Suprapubic skin (tissue), 4 donors: ENCODE measurements at places on chromosomes 5 and 9. TPM values are rescaled to one million over a fixed set of nuclear protein-coding genes. Genes with fewer than 3 reads are reported as not detected.

The TLX3 gene
- total RNA-seq: not detected

DNA sequence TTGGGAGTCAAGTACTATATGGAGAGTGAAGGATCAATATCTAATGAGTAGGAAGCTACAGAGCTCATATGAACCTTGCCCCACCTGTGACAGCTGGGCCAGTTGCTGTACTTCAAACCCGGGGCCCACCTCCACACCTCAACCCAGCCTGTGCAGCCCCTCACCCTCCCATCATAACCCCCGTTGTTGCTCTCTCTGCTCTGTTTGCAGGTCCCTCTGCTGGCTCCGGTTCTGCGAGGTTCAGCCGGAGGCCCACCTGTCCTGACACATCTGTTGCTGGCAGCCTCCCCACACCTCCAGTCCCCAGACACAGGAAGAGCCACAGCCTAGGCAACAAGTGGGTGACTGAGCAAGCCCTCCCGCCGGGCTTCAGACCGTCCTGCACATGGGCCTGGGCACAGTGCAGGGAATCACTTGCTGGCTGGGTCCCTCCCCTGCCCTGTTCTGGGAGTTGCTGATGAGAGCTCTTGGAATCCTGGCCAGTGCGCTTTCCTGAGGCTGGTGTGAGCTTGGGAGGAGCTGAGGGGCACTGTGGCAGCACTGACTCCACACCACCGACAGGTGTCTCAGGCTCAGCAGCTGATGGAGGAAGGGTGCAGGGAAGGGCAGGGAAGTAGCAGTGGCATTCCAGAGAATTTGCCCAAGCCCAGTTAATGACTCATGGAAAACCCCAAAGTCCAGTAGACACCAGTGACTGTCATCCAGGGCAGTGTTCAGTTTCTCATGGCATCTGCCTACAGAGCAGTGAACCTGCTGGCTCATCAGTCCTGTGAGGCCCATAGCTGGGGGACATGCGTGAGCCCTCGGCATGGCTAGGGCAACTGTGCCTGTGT is 69.5 kb upstream of the GARNL3 start:
- no peak overlapping the region for H3K4me3 ChIP-seq
- peaks cover 25% of the 10 kb centered on the region for H3K4me1 ChIP-seq
- H3K36me3 ChIP-seq: no peaks in the 10 kb centered on the region
- DNase-seq: no peak
- no peak overlapping the region for H3K27ac ChIP-seq

DNA sequence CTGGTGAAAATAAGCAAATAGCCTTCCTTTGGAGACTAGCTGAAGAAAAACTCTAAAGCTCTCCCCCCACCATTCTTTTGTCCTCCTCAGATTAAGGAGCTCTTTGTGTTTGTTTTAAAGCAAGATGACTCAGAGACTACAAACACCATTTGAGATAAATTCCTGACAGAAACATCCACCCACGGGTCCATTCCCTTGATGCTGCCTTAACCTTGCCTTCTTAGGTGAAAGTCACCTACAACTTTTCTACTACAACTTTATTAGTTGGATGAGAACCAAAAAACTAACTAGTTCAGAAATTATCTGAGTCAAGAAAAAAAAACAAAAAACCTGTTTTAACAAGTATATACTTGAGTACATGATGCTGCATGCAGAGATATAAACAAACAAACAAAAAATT is 831.1 kb downstream of the NR2F1-AS1 start:
- H3K36me3 ChIP-seq: no peaks in the 10 kb centered on the region
- no peak overlapping the region for H3K27ac ChIP-seq
- no peak overlapping the region for H3K4me3 ChIP-seq
- no peaks in the 10 kb centered on the region for H3K4me1 ChIP-seq
- no peaks in the 10 kb centered on the region for H3K27me3 ChIP-seq

GRCh38 chr9:115913696-115914095 is 239.9 kb upstream of the PAPPA start:
- no peaks in the 10 kb centered on the region for H3K27me3 ChIP-seq
- no peaks in the 10 kb centered on the region for H3K36me3 ChIP-seq
- no peak overlapping the region for H3K4me3 ChIP-seq
- H3K27ac ChIP-seq: no peak overlapping the region
- no peak for DNase-seq
